NCI-H345 (cell line): ENCODE measurements at places on chromosomes 3 and 15.

DNA sequence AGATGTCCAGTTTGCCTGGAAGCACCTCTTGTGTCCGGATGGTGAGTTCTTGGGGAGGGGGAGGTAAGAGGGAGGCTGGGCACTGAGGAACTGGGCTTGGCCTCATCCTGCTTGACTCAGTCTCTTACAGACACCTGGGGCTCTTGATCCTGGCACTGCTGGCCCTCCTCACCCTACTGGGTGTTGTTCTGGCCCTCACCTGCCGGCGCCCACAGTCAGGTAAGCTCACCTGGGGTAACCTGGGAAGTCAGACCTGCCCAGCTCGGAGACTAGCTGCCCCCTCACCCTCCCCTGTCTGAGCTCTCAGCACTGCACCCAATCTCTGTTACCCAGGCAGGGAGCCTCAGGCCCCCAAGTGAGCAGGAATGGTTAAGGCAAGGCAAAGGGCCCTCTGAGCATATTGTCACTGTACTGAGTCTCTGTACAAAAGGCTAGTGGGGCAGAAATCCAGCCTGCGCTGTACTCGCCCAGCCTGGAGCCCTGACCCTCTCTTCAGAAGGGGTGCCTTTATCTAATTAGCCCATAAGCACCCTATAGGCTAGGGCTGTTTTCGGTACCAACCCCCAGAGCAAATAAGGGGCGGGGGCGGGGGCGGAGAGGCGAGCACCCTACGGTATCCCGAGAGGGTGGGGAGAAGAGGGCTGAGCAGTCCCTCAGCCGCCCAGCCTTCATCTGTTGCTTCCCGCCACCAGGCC is 2.2 kb upstream of the IL17RC start:
- DNase-seq: peak; percentile 33

DNA sequence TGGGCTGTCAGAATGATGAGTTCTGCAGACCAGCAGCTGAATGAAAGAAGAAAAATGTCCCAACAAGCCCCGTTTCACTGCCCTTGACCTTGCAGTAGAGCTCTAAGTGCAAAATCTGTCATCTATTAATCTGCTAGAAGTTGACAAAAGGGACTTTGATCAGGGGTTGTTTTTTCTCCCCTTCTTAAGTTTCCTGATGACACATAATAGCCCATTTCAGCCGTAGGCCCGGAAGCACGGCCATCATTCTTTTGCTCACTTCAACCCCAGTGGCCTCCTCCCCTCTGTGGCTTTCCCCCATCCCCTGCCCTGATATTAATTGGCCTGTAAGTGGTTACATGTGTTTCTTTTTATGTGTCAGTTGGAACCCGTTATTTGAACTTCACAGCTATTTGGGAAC is 298.9 kb downstream of the RPLP1 start:
- DNase-seq: no peak

GRCh38 chr3:42884324-42884723 is 8.6 kb upstream of the CYP8B1 start:
- no peak for DNase-seq

- DNase-seq: no peak
Observed at GRCh38 chr15:76982356-76982755, 12.6 kb upstream of the PSTPIP1 start.

GRCh38 chr3:149003653-149004305 is 12.4 kb downstream of the GYG1 start:
- DNase-seq: peak; percentile 18

GRCh38 chr3:12841970-12842328 is 584 bp upstream of the RPL32 start:
- no peak for DNase-seq

GRCh38 chr3:100270215-100270583 is 9.4 kb downstream of the TBC1D23 start:
- DNase-seq: no peak

DNA sequence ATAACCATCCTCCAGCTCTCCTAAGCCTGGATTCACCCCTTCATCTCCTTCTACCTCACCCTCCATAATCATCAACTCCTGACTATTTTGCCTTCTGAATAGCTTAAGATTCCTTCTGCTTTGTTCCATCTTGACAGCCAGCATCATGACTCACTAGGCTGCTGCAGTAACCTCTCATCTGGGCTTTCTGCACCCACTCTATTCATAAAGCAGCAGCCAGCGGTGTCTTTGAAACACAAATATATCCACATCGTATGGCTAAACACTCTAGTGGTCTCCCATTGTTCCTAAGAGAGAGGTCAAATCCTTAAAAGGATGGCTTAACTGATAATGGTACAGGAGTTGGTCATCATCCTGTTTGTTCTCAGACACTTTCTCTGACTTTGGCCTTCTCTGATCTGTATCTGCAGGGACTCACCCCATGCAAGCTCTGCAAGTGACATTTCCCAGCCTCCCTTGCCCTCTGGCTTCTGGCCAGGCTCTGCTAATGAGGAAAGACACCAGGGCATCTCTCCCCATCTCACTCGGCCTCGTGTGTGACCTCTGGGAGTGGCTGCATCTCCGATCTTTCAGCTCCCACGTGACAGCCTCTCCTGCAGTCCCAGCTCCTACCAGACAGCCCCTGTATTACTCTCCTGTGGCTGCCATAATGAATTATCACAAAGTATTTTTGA is 6.2 kb downstream of the GRK7 start:
- no peak for DNase-seq

GRCh38 chr15:70336425-70337009 is 238.8 kb upstream of the TLE3 start:
- no peak for DNase-seq

- DNase-seq: no peak
Observed at GRCh38 chr3:16254916-16255315, 9.8 kb downstream of the DPH3 start.

DNA sequence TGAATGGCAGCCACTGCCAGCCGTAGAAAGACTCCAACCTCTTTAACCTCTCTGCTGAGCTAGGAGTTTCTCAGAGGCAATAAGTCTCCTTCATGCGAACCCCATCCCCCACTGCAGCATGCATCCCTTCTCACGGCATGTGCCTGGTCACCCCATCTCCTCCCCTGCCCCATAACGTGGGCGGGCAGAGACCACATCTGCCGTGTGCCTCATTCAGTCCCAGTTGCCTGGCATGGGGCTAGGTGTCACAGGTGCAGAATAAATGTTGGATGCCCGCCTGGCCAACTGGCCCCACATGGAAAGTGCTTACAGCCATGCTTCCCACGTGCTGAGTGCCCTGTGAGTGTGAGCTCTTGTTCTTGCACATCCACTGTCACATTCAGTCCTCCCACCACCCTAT is 43.5 kb upstream of the NTRK3 start:
- DNase-seq: no peak

- no peak for DNase-seq
Observed at GRCh38 chr3:16512435-16513140, 911 bp downstream of the RFTN1 start.
